DMS79 (cell line): ENCODE measurements at places on chromosomes 5 and 9.
A peak's percentile ranks its signal among the peaks of the same experiment; 100 is the strongest.

DNA sequence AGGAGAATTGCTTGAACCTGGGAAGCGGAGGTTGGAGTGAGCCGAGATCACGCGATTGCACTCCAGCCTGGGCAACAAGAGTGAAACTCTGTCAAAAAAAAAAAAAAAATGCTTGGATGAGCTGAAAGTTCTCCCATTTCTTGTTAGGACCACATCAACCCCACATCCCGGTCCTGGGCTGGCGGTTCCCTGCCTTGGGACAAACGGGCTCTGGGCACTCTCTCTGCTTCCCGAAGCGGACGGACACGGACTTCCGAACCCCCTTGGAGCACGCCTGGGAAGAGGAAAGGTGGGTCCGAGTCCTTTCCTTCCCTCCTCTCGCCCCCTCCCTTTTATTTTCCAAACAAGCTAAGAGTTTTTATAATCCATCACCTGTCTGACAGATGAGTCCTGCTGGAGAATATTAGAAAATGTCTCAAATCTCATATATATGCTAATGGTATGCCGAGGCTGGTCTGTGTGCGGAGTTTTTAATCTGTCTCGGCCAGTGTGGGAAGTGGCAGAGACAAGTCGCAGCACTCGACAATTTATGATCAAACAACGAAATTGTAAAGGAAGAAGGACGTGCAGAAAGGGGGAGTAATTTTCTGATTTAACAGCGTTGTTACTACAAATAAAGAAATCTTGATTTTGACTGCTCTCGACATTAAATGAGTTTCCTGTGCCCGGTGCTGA lies 257.9 kb upstream of the IRX4 start:
- no peak for DNase-seq

DNA sequence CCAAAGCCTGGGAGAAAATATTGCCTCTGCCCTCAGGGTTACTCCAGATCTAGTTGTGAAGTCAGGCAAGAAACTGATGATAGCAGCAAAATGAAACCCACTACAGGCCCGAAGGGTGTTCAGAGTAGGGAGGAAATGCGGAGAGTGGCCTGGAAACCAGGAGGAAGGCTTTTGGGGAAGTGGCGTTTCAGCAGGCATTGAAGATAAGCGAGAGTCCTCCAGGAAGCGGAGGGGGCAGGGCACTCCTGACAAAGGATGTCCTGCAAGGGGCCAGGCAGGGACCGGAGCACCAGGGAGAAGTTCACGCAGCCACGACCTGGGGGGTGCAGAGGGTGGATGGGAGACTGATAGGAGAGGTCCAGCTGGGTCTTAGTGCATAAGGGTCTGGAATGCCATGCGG lies 7.8 kb upstream of the FOXI1 start:
- no peak for DNase-seq

- no peak for DNase-seq
Observed at GRCh38 chr5:149212198-149212951, 59.3 kb upstream of the AFAP1L1 start.

- DNase-seq = no peak
Observed at GRCh38 chr9:138061631-138062030, 184.0 kb downstream of the CACNA1B start.

DNA sequence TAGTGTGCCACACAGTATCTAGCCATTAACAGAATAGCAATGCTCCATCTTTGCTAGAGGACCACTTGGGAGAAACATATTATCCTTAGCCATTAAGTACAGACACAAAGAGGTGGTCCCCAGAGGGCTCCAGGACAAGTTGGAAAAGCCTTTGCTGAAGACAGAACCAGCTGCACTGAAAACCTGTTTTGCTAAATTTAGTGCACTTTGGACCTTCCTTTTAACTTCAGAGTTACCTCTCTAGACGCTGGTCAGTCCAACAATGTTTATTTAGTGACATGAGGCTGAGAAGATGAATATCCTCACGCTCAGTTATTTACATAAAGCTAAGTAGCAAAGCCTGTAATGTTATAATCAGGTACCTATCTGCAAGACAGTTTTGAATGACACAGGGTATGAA lies 265.0 kb upstream of the ZNF608 start:
- peak; percentile 4 for DNase-seq
